ENCODE measurements at places on chromosomes 12 and 14. TPM values are rescaled to one million over a fixed set of nuclear protein-coding genes. Genes with fewer than 3 reads are reported as not detected.

Gene TRPV4
- total RNA-seq = 4.2 TPM

Gene PLEKHG7
- total RNA-seq = not detected

Gene CEP170B
- total RNA-seq = 10.2 TPM

Gene FBLN5
- 46.5 TPM for total RNA-seq

Gene ASB2
- total RNA-seq = 6.1 TPM

Gene RNASE7
- total RNA-seq = 0.79 TPM

Gene RTL1
- total RNA-seq = 4.2 TPM
